ENCODE measurements at places on chromosomes 5 and 9.

GRCh38 chr9:135221576-135221950, 134.1 kb downstream of the OLFM1 start:
- no peak for DNase-seq

DNA sequence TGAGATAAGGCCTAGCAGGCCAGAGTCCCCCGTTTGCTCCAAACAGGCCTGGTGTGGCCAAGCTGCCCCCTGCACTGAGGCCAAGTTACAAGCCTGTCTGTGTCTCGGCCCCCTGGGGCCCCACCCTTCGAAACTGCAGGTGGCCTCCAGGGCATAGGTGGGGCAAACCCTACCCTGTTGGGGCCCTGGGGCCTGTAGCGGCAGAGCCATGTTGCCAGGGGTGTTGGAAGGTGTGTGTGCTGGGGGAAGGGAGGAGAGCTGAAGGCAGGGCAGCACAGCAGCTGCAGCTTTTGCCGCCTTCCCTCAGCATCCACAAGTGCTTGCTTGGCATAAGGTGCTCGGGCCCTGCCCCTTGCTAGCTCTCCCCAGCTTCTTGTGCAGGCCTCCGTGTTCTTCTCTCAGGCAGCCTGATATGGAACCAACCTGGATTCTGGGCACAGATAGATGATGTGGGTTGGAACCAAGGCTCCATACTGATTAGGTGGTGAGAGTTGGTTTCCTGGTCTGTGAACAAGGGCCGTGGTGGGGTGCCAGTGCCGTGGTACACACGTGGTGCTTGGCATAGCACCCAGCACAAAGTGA, 12.7 kb downstream of the IRF1 start:
- DNase-seq = no peak

- DNase-seq = no peak
These were observed 9.0 kb downstream of the GPR107 start for GRCh38 chr9:130062750-130063149.

DNA sequence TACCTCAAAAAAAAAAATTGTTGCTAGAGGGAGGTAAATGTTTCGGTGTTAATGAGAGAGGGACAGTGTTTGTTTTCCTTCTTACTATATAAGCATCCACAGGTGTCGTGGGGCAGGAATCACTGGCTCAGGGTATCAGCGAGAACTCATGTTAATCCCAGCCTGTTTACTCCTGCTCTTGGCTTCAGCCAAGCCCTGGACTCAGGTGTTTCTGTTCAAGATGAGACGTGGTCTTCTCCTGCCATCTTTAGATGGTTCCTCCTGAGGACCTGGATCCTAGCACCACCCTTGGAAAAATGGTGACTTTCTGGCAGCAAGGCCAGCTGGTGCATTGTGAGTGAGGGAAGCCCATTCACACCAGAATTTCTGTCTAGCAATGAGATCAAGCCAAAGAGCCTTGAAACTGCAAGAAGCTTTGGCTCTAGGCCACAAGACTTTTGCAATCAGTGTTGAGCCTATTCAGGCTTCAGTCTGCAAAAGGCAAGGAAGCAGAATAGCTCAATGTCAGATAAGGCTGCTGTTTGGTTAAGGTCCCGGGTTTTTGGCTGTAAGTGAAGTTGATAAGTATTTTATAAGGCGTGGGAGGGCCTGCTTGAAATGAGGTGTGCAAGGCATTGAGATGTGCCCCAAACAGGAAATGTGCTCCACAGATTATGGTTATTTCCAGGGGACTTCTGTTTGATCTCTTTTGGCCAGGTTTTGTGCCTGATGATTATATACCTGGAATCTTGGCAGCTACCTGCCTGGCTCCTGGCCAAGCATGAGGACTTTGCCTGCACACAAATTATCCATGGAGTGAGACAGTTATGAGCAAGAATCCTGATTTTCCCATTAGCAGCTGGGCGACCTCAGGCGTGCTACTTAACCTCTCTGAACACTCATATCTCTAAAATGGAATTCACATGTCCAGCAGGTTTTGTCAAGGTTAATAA, 99.8 kb downstream of the TENT4A start:
- no peak for DNase-seq

DNA sequence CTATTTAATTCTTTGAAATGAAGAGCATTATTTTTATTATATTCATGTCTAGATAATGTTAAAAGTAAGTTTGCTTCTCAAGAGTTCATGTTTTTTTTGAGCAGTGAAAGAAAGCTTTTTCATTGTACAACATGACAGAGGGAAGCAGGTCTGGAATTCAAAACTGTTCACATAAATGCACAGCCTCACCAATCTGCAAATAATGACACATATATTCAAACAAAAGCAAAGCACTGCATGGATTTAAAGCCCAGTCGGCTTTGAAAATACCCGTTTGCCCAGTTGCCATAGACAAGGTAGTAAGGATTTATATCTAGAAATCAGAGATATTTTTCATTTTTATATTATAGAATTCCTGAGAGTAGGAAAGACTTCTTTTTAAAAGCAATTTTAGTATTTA, 201.8 kb downstream of the CD180 start:
- no peak for DNase-seq

DNA sequence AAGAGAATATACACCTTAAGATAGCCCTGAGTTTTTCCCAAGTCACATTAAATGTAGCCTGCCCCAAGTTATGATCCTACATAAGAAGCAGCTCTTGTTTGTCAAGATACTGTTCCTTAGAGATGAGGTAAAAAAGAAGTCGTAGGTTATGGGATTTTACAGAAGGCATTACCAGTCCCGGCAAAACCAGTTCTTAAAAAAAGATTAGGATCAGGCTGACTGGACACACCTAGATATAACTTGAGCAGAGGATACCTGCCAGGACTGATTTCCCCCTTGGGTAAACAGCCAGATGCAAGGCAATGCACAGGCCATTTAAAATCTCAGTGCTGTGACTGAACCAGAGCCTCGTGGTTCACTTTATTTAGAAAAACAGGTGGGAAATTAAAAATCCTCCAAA, 14.1 kb upstream of the SEMA5A start:
- no peak for DNase-seq

GRCh38 chr9:96050048-96050860, 174.8 kb downstream of the ERCC6L2 start:
- no peak for DNase-seq
